ENCODE measurements at places on chromosomes 7 and 10.

DNA sequence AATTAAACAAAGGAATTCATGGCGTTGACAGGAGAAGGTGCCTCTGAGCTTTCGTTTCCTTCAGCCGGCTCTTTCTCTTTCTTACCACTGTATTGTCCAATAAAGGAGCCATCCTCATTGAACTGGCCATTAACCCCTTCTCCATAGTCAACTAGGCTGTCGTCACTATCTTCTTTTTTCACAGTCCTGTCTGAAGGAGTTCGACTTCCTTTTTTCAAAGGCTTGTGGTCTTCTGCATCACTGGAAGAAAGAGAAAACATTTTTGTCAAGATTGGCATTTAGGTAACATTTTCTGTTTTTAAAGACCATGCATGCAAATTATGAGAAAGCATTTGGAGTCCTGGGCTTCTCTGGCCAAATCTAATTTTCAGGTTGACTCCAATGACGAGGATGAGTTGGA is 19.7 kb upstream of the LAMB4 start:
- no peak for DNase-seq

- DNase-seq = no peak
Measured at GRCh38 chr7:45974540-45975360, 53.7 kb upstream of the IGFBP3 start.

- DNase-seq = no peak
Measured at GRCh38 chr7:69318794-69319193, 279.5 kb upstream of the AUTS2 start.

DNA sequence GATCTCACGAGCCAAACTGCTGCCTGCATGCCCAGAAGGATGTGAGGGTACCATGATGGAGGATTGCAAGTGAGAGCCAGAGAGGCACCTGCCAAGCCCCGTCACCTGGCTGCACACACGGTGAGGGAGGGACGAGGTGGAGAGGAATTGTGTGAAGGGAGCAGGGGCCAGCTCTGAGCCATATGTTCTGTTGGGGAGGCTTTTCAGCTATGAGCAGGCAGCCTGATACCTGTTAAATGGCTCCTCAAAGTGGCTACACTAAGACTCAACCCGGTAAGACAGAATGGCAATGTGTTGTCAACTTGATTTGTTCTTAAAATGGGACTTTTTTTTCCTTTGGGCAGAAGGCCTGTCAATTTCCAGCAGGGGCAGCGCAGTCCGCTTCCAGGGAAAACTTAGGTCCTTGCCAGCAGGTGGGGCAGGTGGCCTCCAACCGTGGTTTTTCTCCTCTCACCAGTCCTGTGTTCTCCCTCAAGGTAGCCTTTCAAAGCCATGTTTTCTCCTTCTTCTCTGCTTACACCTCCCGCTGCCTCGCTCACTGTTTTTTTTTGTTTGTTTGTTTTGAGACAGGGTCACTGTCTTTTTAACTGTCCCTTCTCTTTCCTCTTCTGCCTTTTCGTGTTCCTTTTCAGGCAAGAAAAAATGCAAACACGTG is 57.7 kb upstream of the ZNRF2 start:
- DNase-seq = no peak

DNA sequence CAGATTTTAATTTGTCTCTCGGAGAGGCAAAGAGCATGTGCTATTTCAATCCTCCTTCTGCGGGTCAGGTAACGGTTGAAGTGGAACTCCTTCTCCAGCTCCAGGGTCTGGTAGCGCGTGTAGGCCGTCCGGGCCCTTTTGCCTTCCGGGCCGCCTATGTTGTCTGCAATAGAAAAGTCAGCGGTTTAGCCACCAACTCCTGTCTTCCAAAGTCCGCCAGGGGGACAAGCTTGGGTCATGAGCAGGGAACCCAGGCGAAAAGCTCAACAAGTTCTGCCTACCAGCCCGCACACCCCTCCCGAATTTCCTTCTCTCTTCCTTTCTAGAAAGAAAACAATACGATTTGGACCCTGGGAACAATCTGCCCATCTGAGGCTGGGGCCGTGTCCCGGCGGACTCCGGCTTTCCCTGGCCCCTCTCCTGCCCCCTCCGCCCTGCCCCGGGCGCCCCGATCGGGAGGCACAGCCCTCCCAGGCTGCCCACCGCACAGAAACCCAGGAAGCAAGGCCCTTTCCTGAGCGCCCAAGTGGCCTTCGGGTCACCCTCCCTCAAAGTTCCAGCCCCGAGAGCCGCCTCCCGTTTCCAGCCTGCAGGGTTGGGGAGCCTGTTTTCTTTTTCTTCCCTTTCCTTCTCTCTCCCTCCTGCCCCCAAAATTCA is 1.4 kb downstream of the HOXA5 start:
- no peak for DNase-seq

- DNase-seq = no peak
Measured at GRCh38 chr7:106864298-106865081, 592 bp upstream of the PIK3CG start.

Measured in Panc1 (cell line).